ENCODE measurements at places on chromosomes 2 and 18.
A peak's percentile ranks its signal among the peaks of the same experiment; 100 is the strongest.

DNA sequence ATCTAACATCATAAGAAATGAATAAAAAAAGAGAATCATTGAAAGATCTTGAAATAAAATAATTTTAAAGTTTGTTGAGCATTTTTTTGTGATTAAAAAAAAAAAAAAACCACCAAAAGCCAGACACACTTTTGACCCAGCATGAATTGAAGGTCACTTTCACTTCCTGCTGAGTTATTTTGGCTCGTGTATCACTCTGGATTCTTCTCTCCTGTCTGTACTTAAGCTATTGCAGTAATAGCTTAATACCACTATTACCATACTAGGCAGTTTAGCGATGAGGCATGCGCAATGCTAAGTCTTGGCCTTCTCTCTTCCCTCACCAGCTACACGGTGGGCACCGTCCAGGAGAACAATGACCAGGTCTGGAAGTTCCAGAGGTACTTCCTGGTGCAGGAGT, 54.5 kb upstream of the SPP2 start:
- no peak for DNase-seq

- no peak for DNase-seq
Measured at GRCh38 chr2:174054926-174055325, 89.8 kb upstream of the SP3 start.

- DNase-seq: no peak
Measured at GRCh38 chr2:41197781-41198180, 745.9 kb upstream of the SLC8A1 start.

GRCh38 chr2:201953396-201953795, 80.3 kb upstream of the FZD7 start:
- DNase-seq: no peak

- no peak for DNase-seq
Measured at GRCh38 chr2:1652034-1652790, 92.1 kb downstream of the PXDN start.

GRCh38 chr2:18475884-18476283, 84.6 kb downstream of the RDH14 start:
- no peak for DNase-seq

DNA sequence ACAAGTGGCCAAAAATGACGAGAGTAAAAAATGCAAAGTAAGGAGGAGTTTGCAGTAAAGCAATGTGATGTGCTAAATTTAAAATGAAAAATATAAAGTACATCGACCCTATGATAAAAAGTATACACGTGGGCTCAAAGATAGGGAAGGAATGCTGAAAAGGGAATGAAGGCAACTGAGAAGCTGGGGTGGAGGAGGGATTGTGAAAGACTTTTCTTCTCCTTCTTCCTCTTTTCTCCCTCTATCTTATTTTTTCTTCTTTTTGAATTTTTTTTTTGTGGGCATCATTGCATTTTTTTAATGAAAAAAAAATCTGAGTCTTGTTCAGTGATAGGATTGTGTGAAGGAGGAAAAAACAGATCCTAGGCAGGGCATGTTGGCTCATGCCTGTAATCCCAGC, 57.6 kb upstream of the STK17B start:
- DNase-seq: no peak

DNA sequence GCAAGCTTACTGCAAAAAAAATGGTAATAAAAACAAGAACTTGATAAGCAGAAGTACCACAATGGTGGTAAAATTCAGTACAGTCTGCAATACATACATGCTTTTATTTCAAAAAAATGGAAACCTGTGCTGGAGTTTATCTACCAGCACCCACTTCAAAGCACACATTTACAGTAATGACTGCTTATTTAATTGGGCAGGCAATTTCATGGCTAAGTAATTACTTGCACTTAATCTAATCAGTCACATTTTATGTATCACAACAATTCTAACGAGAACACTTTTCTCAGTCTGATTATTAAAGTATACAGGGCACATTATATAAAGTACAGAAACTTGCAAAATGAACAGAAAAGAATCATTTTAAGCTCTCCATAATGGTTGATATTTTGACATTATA, 5.2 kb downstream of the APCDD1 start:
- DNase-seq: no peak

DNA sequence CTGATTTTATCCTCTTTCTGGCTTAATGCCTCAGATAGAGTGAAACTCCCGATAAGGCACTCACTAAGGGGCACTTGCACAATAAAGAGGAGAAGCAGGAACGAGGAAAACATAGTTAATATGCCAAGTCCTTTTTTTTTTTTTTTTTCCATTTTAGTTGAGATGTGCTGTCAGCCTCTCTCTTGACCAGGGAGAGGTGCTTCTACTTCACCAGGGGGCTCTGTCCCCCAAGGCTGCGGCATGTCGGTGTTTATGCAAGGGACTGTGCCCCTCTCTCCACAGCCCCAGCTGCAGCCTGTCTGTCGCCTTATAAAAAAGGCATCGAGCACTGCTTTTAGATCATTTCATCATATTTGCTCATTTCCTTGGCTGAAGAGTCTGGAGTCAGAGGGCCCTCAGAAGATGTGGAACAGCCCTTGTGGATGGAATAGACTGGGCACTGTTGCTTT, 178.1 kb downstream of the SLC8A1 start:
- no peak for DNase-seq

GRCh38 chr2:85644909-85645308, 23.1 kb downstream of the SFTPB start:
- no peak for DNase-seq

DNA sequence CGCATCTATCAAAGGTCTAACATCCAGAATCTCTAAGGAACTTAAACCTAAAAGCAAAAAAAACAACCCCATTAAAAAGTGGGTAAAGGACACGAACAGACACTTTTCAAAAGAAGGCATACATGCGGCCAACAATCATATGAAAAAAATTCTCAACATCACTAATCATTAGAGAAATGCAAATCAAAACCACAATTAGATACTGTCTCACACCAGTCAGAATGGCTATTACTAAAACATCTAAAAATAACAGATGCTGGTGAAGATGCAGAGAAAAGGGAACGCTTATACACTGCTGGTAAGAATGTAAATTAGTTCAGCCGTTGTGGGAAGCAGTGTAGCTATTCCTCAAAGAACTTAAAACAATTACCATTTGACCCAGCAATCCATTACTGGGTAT, 38.0 kb downstream of the PPP3R1 start:
- DNase-seq: no peak

- peak; percentile 26 for DNase-seq
Measured at GRCh38 chr2:19893520-19894133, 8.2 kb downstream of the TTC32 start.

DNA sequence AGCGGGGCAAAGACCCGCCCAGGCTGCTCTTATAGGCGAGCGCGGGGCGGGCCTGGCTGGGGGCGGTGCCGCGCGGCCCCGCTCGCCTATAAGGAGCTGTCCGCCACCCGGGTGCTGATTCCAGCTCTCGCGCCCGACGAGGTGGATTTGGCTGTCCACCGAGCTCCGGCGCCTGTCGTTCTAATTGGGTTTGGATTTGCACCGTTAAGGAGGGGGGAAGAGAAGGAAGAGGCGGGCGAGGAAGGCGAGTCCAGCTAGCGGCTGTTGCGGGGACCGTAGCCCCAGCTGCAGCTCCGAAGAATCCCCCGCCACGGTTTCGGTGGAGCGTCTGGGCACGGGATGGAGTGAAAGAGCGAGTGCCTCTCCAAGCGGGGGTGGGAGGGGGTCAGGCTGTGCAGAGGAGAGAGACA, at the start of gene CNTNAP5:
TSS of gene CNTNAP5 (plus strand) at position 117 of the 410 bp plus-strand sequence. CDS start 364 bp downstream, outside the sequence.
- no peak for DNase-seq

GRCh38 chr2:84022810-84023431, 436.2 kb downstream of the SUCLG1 start:
- DNase-seq: peak; percentile 14

GRCh38 chr2:239581352-239581901, 180.6 kb upstream of the HDAC4 start:
- DNase-seq: no peak

DNA sequence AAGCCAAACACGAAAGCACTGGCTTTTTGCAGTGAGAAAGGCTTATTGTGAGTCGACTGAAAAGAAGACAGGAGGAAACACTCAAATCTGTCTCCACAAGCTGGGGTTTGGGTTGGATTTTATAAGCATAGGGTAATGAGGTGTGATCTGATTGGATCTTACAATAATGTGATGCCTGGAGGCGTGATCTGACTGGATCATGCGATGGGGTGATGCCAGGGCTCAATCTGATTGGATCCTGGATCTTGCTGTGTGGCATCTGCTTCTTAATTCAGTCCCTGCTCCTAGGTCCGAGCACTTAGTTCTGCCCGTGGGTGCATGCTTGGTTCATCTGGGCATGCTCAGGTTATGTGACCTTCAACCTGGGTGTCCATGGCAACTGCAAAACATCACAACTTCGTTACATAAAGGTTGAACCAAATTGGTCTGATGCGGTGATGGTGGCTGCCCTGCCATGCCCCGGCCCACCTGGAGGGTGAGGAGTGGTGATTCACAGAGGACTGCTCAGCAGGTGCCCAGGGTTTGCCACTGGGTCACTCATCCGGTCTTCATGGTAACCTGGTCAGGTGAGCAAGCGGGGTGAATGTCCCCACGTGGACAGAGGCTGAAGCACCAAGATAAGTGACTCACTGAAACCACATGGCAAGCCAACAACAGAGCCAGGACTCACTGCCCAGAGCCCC, 111.0 kb downstream of the KCNF1 start:
- DNase-seq: no peak

GRCh38 chr2:102226612-102227391, 40.0 kb downstream of the IL1RL2 start:
- DNase-seq: no peak

GRCh38 chr2:221484761-221485502, 87.2 kb downstream of the EPHA4 start:
- DNase-seq: no peak

DNA sequence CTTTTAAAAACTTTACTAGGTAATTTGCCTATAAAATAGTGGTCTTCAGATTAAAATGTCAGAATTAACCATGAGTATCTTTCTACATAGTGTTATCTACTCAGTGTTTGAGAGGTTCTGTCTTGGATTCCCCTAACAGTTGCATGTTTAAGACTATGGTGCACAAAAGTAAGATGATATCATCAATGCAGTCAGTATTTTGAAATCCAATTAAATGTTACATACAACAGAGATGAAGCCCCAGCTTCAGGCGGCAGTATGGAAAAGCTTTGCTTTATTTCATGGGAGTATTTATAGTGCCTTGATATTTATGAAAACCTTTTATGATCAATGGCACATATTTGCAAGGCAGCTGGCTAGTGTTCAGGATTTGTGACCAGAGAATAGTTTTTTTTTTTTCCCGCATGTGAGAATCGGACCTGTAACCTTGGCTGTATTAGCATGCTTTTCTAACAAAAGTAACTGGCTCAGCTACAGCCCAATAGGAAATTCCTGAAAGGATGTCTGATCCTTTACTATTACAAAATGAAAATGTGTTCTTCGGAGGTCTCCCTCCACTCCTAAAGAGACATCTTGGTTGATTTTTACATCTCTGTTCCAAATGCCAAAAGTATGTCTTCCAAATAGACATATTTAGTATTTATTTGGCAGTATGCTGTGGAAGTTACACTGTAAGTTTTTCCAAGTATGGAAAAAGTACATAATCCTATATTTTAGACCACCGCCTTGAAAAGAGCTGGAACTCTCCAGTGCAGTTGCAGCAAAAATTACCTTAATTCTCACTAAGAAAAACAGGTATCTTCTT, 319.3 kb upstream of the UBE2E3 start:
- no peak for DNase-seq

DNA sequence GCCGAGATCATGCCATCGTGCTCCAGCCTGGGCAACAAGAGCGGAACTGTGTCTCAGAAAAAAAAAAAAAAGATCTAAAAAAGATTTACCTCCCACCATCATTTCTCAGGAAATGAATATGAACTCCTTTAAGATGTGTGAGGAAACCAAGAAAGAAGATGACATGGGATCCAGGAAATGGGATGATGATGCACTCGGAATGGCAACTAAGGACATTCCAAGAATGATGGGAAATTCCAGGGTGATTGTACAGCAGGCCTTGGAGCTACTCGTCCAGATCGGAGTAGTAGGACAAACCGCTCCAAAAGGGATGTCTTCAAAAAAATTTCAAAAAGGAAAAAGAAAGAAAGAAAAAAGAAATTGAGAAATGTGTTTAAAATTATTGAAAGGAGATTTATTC, 84.9 kb upstream of the PMAIP1 start:
- no peak for DNase-seq

GRCh38 chr2:118146315-118147283, 58.3 kb downstream of the INSIG2 start:
- no peak for DNase-seq

GRCh38 chr2:28929581-28929980, 35.1 kb downstream of the WDR43 start:
- no peak for DNase-seq

GRCh38 chr18:72819050-72819449, 48.7 kb downstream of the NETO1 start:
- no peak for DNase-seq

DNA sequence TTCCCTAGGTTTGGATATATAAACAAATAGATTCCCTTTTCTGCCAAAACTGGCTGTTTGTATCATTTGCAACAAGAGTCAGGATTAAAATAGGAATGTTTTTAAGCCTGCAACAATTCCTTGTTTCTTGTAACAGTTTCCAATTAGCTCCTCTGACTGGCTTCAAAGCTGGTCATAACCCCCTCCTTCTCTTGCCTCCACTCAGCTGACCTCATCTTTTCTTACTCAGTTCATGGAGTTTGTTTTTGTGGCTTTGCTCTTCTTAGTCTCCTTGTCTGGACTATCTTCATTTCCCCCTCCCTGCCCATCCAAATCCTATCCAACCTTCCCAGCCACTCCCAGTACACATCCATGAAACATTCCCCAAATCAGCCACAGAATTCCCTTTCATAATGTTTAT, 14.3 kb upstream of the RAPH1 start:
- no peak for DNase-seq

DNA sequence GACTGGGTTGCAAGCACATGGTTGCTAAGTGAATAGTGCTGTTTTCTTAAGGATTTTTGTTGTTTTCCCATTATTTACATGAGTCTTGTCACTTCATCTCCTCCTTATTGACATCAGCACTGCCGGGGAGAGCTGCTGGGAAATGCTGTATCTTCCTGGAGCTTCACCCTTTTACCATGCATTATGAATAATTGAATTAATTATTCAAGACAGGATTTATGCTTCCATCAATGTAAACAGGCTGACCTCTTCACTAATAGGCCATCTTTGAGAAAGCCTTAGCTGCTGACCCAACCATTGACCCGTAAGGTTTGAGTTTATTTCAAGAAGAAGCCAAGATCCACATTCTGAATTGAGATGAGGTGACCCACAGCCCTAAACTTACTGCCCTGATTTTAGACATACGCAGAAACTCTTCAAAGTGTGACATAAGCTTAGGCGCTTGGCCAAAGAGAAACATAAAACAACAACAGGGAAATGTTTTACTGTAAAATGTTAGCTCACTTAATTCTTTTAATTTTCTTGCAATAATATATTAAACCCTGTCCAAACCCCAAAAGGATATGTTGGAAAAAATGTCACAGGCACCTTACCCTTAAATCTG, 365.5 kb upstream of the SYT4 start:
- DNase-seq: no peak

- no peak for DNase-seq
Measured at GRCh38 chr18:57943723-57944122, 100.3 kb upstream of the NEDD4L start.

GRCh38 chr2:71801969-71802368, 345.7 kb downstream of the CYP26B1 start:
- DNase-seq: no peak

- DNase-seq: no peak
Measured at GRCh38 chr2:96098900-96099590, 17.3 kb downstream of the ADRA2B start.

Measured in fibroblast of the conjunctiva (primary cell).